ENCODE measurements at places on chromosomes 4 and X.

GRCh38 chrX:2696698-2697215 is 5.7 kb downstream of the CD99 start:
- DNase-seq, result peak; percentile 38

GRCh38 chrX:88325634-88326033 is 421.4 kb upstream of the CPXCR1 start:
- no peak for DNase-seq

DNA sequence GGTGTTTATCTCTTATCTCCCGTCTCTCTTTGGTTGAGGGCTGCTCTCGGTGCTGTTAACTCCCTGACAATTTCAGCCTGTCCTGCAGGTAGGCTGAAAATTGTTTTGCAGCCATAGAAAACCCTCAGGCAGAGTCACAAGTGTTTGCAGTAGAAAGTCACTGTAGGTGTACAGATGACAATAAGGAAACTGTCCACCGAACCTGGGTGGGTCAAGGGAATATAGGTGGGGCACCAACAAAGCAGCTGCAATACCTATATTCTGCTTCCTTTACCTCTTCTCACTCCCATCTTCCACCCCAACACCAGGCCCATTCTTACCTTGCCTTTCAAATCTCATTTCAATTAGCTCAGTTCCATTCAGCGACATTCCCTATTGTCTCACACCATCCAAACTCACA is 381.8 kb downstream of the PPP1R2C start:
- DNase-seq, result no peak

GRCh38 chrX:153828723-153829548 is 1.4 kb downstream of the PDZD4 start:
- no peak for DNase-seq

DNA sequence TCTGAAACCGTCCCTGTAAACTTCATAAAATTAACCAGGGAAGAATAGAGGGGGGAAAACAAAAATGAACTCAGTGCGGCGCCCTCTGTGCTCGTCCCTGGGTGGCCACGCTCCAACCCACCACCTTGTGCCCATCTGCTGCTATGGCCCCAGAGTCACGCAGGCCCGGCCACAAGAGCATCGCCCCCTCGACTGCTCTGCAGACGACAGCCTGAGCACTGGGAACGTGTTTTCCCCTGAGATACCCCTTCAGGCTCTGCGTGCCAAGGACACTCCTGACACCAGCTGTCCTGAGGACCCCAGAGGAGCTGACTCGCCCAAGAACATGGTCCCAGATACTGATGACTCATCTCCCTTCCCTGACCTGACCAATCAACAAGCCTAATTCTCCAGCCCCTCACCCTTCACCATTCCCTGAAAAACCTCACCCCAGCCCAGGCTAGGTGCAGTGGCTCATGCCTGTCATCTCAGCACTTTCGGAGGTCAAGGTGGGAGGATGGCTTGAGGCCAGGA is 64.1 kb upstream of the GPR78 start:
- no peak for DNase-seq

DNA sequence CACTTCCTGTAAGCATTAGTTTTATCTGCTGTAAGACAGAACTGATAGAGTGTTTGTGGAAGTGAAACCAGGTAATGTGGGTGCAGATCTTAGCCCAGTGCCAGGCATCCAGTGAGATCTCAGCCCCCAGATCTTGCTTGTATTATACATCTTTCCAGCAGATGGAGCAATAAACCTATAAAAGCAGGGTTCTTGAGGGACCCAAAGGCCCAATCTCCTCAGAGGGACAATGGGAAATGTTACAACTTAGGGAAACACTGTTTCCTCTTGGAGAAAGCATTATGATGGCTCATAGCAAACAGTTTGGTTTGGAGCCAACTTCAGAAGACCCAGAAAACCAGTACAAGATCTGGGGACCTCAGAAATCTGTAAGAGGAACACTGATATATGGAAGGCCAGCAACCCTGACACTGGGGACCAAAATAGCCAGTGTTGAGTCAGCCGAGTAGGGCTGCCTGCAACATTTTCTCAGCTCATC is 206.3 kb downstream of the SLC7A11 start:
- DNase-seq, result no peak

GRCh38 chr4:2728221-2728620 is 27.9 kb downstream of the TNIP2 start:
- DNase-seq, result no peak

- no peak for DNase-seq
These were observed 1308.6 kb downstream of the ARAP2 start for GRCh38 chr4:34935739-34936138.

- no peak for DNase-seq
These were observed 105.1 kb upstream of the GRID2 start for GRCh38 chr4:92198711-92199110.

GRCh38 chr4:156280686-156281085 is 327.0 kb upstream of the CTSO start:
- DNase-seq, result no peak

- DNase-seq, result no peak
These were observed 1.8 kb upstream of the HS3ST1 start for GRCh38 chr4:11430536-11430935.

- no peak for DNase-seq
These were observed 30.3 kb downstream of the AADAT start for GRCh38 chr4:170059421-170059820.

DNA sequence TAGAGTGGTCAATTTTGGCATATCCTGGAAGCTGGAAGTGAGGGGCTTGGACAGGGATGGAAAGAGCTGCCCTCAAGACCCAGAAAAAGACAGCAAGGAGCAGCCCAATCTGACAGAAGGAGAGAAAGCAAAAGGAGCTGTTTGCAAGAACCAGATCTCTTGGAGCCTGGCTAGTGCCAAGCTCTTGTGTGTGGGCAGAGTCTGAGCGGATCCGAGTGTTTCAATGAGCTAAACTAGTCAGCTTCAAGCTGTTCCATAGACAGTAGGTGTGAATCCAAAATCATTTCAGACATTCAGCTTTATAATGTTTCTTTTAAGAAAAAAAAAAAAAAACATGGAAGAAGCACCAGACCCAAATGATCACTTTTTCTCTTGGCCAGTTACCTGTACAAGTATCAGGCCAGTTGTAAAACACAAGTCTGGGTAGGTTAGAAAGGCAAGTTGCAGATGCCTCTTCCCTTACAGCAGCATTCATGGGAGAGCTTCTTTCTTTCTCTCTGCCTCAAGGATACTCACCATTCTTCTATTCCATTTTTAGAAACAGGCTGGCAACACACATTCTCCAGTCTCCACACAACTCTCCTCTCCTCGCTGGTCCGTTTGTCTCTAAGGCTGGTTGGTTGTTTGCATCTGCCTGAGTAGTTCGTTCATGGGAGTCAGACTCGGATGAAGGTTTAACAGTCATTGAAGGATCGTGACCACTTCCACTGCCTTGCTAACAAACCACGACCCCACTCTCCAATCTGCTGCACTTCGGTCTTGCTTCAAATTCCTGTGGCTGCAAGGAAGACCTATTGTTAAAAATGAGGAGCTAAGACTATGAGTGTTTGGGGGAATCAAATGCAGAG is 105.2 kb upstream of the GATB start:
- DNase-seq, result no peak

GRCh38 chrX:67503004-67503403 is 40.8 kb upstream of the AR start:
- DNase-seq, result no peak

- no peak for DNase-seq
These were observed 104.4 kb downstream of the ADRA2C start for GRCh38 chr4:3870567-3870962.

- no peak for DNase-seq
These were observed 281.6 kb downstream of the KLHL13 start for GRCh38 chrX:117835034-117835433.

DNA sequence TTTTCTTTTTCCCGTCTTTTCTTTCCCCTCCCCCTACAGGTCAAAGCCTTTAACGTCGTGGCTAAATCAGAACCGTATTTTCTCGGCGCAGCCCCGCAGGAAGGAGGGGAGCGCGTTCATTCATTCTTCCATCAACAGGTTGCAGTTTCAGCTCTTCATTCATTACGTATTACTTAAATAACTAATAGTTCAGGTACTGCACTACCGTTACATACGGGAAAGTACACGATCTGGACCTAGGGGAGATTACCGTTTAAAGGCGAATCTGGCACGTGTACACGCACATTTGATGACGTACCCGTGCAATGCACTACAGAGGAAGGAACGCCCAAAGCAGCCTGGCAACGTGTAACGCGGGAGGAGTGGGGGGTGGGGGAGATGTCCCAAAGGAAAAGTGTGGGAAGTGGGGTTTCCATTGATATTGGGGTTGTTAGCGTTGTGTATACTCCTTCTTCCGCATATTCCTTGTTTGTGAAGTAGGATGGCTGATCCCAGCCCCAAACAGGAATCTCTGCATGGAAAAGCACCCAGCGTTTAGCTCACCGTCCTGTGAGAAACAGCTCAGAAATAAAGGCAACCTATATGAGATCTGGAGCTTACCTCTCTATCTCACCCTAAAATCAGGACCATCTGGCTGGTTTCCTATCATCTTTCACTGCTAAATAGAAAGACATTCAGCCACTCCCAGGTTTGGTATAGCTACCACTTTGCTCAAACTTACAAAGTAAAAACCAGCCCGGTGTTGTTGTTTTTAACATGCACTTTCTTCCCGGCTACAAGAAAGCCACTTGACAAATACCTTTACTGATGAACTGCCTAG is 585 bp upstream of the SEC24D start:
- peak; percentile 20 for DNase-seq

GRCh38 chrX:40953369-40953768 is 131.9 kb upstream of the USP9X start:
- DNase-seq, result no peak

DNA sequence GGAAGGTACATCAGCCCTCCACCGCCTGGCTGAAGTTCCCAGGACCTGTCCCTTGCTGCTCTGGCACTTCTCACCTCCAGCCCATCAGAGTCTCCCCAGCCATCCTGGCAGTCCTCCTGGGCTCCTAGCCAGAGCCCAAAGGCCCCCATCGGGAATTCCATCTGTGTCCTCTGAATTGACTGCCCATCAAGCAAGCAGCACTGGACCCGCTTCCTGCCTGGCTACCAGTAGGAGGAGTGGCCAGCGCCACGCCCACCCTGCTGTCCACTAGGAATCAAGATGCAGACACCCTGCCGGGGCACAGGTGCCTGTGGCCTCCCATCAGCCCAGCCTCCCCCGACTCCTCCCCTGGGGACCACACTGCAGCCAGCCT is 47.2 kb downstream of the C4orf50 start:
- DNase-seq, result no peak

- DNase-seq, result no peak
These were observed 20.6 kb downstream of the FAM53A start for GRCh38 chr4:1663549-1663948.

- no peak for DNase-seq
These were observed 28.7 kb downstream of the NLRP2B start for GRCh38 chrX:57651169-57651919.

DNA sequence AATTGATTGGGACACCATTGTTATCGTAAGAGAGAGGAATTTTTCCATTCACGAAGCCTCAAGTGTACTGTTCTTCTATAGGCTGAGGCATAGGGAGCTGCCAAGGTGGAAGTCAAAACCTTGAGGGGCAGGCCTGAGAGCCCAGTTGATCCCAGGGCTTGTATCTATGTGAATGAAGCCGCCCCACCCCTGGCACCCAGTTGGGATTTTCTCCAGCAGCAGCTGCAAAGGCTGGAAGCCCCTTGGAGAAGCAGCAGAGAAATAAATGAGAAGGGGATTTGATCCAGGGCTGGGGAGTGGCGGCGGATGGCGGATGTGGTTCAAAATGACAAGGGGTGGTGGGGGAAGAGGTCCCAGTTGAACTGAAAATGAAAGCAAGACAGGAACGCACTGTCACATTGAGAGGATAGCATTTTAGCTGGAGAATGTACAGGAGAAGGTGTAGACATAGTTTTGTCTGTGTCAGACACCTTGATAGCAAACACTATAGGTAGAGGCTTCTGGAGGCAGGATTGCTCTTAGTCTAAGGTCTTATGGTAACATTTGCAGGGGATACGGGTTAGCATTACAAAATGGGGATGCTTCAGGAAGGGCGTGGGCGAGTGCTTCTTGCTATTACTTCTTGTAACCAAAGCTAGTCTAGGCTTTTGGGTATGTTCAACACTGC is 32.6 kb downstream of the DOCK11 start:
- no peak for DNase-seq

GRCh38 chr4:7472442-7473013 is 37.8 kb upstream of the PSAPL1 start:
- DNase-seq, result no peak

- DNase-seq, result no peak
These were observed 7.0 kb upstream of the NKX1-1 start for GRCh38 chr4:1413204-1413663.

DNA sequence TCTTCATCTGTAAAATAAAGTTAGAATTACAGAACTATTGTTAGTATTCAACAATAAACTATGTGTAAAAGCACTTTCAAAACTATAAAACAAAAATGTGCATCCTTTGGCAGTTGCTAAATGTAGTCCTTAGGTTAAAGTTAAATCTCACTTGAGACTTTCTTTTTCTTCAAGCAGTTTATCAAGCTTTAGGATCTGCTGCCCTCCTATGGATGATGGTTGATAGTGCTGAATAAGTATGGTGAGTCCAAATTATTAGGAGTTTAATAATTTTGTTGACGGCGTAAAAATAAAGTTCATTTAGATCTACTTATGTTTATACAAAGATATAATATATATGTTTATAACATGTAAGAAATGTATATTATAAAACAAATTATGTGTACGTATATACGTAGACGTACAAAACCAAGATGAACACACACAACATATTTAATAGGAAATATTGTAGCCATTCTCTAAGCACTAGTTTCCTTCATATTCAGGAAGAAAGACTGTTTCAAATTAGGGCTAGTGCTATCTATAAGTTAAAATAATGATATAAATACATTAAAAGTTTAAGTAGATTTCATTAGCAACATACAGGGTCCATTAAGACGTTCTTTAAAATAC is 22.3 kb downstream of the UGT2A2 start:
- DNase-seq, result no peak

DNA sequence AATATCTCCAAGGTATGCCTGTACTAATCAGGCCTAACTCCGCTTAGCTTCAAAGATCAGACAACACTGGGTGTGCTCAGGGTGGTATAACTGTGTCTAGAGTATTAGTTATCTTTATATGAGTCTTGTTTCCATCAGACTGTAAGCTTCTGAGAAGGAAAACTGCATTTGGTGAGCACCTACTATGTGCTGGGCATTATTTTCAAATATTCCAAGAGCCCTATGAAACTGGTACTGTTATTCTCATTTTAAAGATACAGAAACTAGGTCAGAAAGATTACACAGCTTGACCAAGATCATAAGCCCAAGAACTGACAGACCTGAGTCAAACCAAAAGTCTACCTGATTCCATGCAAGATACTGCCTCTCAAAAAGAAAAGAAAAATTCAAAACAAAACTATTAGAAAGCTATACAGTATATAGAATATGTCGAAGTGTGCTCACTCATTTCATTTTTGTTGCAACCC is 44.4 kb downstream of the LRBA start:
- no peak for DNase-seq

GRCh38 chrX:22325096-22325495 is 52.4 kb downstream of the CBLL2 start:
- no peak for DNase-seq
